Activated CD8-positive, alpha-beta memory T cell treated with anti-CD3 and anti-CD28 coated beads for 48 hours (primary cell): ENCODE measurements at places on chromosomes 11 and 22.

DNA sequence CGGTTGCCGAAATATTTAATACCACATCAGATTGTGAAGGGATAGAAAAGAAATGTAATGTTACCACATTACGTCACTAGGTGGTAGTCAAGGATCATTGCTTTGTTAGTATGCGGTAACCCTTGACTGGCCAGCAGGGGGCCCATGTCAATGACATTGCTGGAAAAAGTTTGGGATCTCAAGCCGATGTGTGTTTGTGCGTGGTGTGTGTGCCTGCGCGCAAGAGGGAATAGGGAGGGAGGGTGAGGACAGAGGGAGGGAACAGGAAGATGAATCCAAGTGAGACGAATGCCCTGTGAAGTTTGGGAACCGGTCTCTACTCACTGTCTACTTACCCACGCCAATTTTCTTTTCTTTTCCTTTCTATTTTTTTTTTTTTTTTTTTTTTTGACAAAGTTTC lies 10.7 kb upstream of the MRGPRX2 start:
- peak; percentile 12 for DNase-seq

GRCh38 chr11:41010361-41011050 lies 448.9 kb downstream of the LRRC4C start:
- DNase-seq = no peak

DNA sequence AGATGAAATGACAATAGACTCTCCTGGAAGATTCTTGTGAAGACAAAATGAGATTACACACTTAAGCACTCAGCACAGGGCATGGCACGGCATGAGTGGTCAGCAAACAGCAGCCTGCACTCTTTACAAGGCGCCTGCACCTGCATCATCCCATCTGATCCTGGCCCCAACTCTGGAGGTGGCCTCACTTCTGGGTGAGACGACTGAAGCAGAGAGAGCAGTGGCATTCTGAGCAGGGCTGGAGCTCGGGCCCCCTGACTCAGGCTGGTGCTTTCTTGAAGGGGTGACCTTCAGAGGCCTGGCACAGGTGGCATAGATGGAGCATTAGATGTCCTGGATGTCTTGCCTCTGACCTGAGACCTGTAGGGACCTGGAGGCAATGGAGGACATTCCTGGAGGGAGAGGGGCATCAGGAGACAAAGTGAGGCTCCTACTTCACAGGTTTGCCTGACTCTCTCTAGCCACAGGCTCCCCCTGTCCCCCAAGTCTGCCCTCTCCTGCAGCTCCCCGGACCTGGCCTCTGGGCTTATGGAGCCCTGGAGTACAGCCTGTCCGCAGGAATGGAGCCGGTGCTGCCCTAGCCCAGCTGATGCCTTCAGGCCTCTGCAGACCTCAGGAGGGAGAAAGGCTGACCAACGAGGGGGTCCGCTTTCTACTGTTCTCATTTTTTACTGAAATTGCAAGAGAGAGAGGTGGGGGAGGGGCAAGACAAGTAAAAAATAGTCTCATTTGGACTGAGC lies 65.5 kb upstream of the THY1 start:
- DNase-seq = no peak

GRCh38 chr22:17422736-17423343 lies 53.6 kb downstream of the CECR2 start:
- no peak for DNase-seq

- DNase-seq = no peak
Measured at GRCh38 chr11:17570034-17570433, 23.0 kb downstream of the OTOG start.

DNA sequence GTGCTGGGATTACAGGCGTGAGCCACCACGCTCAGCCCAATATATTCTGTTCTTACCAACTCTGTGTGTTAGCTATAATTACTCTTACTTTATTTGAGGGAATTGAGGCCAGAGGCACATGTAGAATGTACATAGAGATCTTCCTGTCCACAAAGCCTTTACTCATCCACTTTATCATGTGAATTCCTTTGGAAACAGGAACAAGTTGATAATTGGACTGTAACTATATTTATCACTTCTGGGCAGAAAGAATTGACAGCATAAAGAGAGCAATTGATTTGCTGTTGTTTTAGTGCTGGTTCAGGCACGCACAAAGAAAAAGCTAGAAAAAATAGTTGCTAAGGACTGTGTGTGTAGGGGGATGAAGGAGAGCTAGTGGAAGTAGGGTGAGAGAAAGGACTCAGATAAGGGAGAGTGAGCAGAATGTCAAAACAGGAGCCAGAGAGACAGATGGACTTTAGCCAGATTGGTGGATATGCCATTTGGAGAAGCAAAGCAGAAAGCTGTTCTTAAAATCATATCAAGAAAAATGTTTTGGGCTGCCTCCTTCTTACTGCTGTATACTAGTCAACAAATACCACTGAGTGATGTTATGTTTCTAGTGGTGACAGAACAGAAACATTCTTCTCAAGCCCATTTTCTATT lies 929.8 kb upstream of the CNTN5 start:
- no peak for DNase-seq

- DNase-seq = no peak
Measured at GRCh38 chr11:105858841-105859240, 163.2 kb downstream of the MSANTD4 start.

DNA sequence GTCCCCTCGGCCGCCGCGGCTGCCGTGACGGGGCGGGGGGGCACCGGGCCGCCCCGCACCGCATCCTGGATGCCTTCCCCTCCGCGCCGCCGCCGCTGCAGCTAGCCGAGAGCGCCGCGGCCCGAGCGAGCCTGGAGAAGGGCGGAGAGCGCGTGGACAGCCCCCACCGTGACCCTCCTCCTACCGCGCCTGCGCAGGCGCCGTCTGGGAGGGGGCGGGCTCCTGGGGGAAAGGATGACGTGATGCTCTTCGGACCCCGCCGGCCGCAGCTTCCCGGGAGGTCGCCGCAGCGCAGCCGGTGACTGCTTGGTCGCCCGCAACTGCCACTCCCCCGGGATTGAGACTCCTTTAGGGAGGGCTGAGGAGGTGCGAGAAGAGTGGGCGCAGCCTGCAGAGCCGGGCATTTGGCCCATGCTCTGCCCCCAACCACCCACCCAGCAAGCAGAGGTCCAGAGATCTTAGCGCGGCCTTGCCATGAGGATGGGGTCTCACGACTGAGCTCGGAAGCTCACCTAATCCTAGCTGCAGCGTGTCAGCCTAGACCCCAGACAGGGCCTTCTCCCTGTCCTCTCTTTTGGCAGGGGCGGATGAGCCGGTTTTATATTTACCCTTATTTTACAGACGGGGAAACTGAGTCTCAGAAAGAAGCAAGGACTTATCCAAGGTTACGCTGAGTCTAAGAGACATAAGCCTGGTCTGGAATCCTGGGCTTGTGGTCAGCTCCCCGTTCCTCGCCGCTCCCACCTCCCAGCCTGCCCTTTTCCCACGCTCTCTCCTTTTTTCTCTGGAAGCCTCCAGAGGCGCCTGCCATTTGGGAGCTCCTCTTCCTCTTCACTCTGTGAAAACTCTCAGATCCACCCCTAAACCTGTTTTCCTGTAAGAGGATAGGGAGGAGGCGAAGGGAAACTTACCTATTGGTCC lies at the start of gene DENND5A:
TSS of gene DENND5A (minus strand) at position 140 of the 921 bp plus-strand sequence. CDS start 281 bp downstream, outside the sequence.
- DNase-seq = peak; percentile 25

- no peak for DNase-seq
Measured at GRCh38 chr11:120594746-120595145, 83.2 kb downstream of the GRIK4 start.

GRCh38 chr11:47586098-47586855 lies at the start of gene FAM180B:
Gene FAM180B, plus strand, starts transcription at chr11:47586678. Its CDS starts 91 bp downstream, at chr11:47586769.
- no peak for DNase-seq

DNA sequence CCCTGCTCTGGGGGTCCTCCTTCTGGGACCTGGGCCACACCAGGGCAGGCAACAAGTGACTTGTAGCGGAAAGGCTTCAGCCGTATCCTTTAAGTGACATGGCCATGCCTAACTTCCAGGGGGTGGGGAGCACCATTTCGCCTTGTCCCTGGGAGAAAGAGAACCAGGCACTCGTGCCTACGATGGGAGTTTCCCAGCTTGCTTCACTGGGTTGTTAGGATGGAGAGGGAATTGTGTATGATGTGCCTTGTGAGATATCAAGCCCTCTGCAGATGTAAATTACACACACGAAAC lies 151.4 kb downstream of the CACNA1I start:
- no peak for DNase-seq

GRCh38 chr11:9219572-9219971 lies 45.6 kb downstream of the DENND5A start:
- no peak for DNase-seq

- no peak for DNase-seq
Measured at GRCh38 chr11:46718155-46719019, 626 bp upstream of the F2 start.

DNA sequence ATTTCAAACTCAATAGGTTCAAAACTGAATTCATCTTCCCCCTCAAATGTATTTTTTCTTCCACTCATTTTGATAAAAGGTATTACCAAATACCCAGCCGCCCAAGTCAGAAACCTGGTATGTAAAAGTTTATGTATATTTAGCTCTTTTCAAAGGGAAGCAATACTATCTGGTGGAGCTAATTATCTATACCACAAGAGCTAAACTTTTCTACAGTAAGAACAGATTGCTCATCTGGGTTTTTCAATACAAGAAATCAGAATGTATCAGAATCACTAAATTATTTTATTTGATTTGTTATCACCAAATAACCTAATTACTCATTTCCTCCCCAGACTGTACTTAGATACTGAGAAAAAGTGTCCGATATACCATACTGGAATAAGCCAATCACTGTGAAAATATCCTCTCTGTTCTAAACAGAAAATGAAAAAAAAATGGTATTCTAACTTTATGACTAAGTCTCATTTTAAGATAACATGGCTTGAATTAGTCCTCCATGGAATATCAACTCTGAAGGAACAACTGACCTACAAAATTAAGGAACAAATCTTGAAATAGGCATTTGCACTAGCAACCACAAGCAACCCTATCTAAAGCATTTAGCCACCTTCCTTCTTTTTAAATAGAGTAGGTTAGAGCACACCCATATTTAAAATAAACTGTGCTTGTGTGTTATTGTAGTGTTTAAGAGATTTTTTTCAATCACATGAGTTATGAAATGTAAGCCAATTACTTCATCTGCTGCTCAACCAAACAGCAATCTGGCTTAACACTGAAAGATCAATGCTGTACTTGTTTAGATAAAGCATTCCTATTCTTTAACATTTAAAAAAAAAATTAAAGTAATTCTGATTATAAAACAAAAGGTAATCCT lies 35.0 kb downstream of the RDX start:
- no peak for DNase-seq

- no peak for DNase-seq
Measured at GRCh38 chr11:36550385-36551115, 17.3 kb upstream of the RAG1 start.

- no peak for DNase-seq
Measured at GRCh38 chr22:50242406-50242949, 2.3 kb downstream of the TUBGCP6 start.

DNA sequence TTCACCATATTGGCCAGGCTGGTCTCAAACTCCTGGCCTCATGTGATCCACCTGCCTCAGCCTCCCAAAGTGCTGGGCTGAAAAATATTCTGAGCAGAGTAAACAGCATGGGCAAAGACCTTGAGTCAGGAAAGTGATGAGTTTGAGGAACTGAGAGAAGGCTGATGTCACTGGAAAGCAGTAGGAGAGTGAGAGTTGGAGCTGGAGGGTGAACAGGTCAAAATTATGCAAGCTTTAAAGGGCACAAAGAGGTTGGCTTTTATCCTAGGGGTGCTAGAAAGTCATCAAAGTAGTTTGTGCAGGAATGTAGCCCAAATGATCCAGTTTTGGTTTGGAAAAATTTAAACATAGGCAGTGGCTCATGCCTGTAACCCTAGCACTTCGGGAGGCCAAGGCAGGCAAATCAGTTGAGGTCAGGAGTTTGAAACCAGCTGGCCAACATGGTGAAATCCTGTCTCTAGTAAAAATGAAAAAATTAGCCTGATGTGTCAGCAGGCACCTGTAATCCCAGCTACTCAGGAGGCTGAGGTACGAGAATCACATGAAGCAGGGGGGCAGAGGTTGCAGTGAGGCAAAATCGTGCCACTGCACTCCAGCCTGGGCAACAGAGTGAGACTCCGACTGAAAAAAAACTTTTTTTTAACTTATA lies 44.7 kb upstream of the CXCR5 start:
- DNase-seq = no peak

GRCh38 chr11:101305496-101305895 lies 175.9 kb upstream of the PGR start:
- DNase-seq = no peak

- DNase-seq = no peak
Measured at GRCh38 chr11:59112494-59112893, 5.5 kb downstream of the FAM111B start.

- no peak for DNase-seq
Measured at GRCh38 chr22:29195964-29196666, 9.6 kb upstream of the EMID1 start.

- no peak for DNase-seq
Measured at GRCh38 chr11:126174816-126175215, 36.6 kb downstream of the RPUSD4 start.

DNA sequence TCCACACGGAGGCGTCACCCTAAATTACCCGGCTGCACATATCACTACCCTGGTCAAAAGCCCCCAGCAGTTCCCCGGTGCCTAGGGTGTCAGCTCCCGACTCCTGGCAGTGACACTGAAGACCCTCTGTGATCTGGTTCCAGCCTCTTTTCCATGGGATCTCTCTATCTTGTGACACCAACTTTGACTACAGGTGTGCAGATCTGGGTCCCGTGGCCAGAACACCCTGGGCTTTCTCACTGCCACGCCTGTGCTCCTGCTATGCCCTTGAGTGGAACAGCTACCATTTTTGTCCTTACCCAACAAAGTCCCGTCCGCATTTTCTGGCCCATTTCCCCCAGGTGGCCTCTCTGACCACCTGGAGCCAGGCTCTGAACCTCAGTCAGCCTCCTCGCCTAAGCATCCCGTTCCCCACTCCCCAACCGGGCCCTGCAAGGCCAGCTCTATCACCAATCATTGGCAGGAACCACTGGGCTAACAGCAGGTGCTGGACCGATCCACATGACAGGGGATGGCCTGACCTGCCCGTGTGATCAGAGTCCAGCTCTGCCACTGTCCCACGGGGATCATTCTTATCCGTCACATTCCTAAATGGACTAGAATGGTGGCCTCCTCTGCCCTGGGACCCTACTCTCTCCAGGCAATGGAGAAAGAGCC lies 20.7 kb upstream of the CBX7 start:
- no peak for DNase-seq

- DNase-seq = no peak
Measured at GRCh38 chr11:97140885-97141494, 751.2 kb downstream of the JRKL start.

DNA sequence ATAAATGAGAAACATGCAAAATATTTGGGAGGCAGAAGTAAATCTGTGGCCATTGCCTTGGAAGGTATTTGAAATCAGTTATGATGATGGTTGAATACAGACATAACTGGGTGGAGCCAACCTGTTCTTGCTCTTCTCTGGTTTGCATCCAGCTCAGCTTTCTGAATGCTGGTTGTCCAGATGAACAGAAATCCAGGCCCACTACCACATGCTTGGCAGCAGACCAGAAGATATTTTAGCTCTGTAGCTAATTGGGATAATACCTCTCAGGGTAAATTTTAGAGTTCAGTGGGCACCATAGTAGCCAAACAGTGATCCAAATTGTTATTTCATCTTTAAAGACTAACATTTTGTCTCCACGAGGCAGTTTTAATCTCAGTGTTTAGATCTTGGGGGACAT lies 308.3 kb downstream of the RAB38 start:
- DNase-seq = no peak
